ENCODE measurements at places on chromosomes 5 and 9.

DNA sequence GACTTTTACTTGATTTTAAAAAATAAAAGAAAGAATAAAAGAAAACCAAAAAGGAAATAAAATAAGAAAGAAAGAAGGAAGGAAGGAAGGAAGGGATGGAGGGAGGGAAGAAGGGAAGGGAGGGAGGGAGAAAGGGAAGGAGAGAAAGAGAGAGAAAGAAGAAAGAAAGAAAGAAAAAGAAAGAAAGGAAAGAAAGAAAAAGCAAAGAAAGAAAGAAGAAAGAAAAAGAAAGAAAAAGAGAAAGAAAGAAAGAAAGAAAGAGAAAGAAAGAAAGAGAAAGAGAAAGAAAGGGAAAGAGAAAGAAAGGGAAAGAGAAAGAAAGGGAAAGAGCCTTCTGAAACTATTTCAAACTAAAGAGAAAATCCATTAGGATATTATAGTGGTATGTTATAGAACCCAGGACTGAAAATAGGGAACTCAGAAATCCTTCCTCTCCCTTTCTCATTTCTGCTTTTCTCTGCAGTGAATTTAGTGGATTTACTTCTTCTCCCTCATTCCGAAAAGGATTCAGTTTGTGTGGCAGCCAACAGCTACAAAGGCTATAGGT, 414.7 kb upstream of the CCNG1 start:
- no peak for DNase-seq

DNA sequence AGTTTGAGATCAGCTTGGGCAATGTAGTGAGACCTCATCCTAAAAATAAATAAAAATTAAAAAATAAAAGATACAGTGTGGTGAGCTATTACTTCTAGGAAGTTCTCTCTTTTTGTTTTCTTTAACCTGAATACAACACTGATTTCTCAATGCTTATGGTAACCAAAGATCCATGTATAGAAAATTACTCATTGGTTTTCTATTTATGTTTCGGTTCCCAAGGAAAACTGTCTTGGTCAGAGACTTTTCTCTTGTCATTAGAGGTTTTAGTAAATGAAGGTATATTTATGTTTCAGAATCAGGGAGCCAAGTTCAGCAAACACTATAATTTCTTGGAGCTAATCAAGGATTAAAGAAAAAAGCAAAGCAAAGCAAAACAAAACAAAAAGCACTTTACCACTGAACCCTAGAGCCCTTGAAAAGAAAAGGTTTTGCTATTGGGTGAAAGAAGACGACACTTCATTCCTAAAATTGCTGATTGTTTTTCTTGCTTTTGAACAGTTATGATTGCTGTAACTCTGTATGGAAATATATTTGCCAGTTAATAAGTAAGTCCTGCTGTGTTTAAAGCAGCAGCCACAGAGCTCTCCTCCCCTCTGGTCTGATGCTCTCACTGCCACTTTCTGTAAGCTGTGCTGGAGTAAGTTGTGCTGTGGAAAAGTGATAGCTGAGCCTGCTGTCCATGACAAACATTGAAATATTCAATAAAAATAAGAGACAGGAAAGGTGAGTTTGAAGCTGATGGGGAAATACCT, 298.2 kb downstream of the CD180 start:
- no peak for DNase-seq

DNA sequence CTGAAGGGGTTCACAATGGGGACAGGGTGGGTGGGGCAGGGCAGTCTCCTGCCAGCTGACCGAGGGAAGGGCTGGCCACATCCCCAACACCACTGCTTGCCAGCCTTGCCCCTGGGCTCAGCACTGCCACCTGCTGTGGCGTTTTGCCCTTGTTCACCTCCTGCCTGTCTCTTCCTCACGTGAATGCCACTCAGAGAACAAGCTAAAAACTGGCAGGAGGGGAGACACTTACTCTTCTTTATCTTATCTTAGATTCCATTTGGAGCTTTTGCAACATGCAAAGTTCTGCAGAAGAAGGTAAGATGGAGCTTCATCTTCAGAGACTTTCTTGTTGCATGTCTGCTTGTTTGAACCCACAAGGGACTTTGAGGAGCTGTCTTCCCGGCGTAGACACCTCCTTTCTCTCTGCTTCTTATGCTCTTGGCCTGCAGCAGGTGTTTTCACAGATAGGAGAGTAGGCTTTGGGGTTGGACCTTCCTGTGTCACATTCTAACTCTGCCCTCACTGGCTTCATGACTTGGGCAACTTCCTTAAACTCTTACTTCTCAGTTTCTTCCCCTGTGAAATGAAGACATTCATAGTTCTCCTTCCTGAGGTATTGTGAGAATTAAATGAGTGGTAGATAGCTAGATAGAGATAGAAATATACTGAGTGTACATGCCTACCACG, 4.1 kb downstream of the LRSAM1 start:
- peak; percentile 32 for DNase-seq

DNA sequence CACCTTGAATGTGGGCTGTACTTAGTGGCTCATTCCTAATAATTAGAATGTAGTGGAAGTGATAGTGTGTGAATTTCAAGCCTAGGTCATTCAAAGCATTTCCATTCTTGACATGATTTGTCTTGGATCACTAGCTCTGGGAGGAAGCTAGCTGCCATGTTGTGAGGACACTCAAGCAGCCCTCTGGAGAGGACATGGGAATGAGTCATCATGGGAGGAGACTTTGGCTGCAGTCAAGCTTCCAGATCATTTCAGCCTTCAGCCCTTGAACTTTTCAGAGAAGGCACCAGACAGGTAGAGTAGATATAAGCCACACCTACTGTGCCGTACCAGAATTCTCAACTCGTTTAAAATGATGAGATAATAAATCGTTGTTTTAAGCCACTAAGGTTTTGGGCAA, 506.9 kb downstream of the ZNF608 start:
- DNase-seq: peak; percentile 9

DNA sequence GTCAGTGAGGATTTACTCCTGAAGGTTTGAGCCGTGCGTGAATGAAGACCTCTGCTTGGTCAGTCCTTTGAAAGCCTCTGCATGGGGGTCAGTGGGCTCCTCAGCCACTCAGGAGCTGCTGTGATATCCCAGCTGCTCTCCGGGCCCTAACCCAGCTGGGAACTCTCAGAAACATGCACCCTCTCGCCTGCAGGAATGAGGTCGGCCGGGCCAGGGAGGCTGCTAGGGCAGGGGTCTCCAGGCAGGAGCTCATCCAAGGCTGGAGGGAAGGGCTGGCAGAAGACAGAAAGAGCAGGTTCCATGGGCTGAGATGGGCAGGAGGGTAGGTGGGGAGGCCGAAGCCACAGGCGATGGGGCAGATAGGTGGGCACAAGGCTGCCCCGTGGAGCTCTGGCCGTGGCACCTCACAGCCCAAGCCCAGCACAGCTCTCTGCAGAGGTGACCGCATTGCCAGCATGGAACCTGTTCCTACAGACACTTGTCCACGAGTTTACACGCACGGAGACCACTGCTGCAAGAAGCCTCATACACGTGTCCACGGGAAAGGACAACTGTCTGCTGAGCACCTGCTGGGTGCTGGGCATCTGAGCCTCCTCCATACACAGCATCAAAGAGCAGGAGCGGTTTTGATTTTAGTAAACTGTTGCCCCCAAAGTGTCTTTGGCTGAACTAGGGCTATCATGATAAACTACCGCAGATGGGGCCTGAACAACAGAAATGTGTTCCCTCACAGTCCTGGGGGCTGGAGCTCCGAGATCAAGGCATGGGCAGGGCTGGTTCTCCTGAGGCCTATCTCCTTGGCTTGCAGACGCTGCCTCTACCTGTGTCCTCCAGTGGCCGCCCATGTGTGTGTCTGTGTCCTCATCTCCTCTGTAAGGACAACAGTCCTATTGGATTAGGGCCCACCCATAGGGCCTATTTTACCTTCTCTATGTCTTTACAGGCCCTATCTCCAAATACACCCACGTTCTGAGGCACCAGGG, 85.2 kb upstream of the ADAMTS2 start:
- DNase-seq: no peak

GRCh38 chr9:63728287-63728686, 1556.7 kb downstream of the FOXD4L5 start:
- no peak for DNase-seq

DNA sequence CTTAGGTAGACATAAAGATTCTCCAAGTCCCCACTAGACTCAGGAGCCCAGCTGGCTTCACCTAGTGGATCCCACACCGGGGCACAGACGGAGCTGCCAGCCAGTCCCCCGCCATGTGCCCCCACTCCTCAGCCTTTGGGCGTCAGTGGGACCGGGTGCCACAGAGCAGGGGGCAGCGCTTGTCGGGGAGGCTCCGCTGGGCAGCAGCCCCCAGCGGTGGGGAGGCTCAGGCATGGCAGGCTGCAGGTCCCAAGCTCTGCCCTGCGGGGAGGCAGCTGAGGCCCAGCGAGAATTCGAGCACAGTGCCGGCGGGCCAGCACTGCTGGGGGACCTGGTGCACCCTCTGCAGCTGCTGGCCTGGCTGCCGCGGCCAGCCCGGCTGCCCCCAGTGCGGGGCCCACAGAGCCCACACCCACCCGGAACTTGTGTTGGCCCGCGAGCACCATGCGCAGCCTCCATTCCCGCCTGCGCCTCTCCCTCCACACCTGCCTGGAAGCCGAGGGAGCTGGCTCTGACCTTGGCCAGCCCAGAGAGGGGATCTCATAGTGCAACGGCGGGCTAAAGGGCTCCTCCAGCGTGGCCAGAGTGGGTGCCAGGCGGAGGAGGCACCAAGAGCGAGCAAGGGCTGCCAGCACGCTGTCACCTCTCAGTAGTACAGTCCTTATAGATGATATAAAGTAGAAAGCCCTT, 390.7 kb downstream of the PLK2 start:
- DNase-seq: no peak

DNA sequence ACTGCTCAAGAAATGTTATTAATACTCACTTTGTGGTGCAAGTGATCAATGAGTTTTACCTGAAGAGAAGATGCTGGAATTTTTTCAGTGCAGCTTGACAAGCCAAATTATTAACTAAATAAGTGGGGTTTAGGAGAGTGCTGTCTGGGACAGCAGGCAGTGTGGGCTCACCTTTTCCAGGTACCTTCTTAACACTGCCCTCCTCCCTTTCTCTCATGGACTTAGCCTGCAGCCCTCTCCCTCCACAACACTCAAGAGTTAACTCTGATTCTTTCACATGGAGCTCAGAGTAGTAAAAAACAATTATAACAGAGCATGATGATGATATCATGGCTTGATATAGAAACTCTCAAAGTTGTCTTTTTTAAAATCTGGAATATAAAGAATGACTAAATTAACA, 404.8 kb upstream of the SLC30A5 start:
- no peak for DNase-seq
